Activated CD4-positive, CD25-positive, alpha-beta regulatory T cell (primary cell): ENCODE measurements at places on chromosomes 7 and 10.

- no peak for DNase-seq
Measured at GRCh38 chr7:37234928-37235327, 213.7 kb downstream of the ELMO1 start.

- DNase-seq, result no peak
Measured at GRCh38 chr7:74514131-74514591, 60.5 kb downstream of the GTF2IRD1 start.

GRCh38 chr10:102113956-102114857 is 6.0 kb downstream of the LDB1 start:
- DNase-seq, result no peak

GRCh38 chr7:88328787-88329186 is 22.1 kb upstream of the STEAP4 start:
- DNase-seq, result no peak

DNA sequence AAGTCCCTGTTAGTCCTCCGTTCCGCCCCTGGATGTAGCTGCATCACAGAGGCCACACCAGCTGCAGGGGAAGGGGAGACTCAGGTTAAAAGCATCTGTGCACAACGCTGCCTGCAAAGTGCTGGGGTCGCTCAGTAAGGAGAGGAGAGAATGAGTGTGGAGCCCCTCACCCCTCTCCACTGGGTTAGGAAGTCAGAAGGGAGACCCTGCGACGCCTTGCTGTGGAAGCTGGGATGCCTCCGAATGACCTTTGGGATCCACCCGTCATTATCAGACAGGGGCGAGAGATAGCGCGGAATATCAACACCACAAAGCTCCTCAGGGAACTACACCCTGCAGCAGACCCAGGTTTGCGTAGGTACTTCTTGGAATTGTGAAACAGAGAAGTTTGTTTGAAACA is 167.7 kb upstream of the SHH start:
- DNase-seq, result no peak

DNA sequence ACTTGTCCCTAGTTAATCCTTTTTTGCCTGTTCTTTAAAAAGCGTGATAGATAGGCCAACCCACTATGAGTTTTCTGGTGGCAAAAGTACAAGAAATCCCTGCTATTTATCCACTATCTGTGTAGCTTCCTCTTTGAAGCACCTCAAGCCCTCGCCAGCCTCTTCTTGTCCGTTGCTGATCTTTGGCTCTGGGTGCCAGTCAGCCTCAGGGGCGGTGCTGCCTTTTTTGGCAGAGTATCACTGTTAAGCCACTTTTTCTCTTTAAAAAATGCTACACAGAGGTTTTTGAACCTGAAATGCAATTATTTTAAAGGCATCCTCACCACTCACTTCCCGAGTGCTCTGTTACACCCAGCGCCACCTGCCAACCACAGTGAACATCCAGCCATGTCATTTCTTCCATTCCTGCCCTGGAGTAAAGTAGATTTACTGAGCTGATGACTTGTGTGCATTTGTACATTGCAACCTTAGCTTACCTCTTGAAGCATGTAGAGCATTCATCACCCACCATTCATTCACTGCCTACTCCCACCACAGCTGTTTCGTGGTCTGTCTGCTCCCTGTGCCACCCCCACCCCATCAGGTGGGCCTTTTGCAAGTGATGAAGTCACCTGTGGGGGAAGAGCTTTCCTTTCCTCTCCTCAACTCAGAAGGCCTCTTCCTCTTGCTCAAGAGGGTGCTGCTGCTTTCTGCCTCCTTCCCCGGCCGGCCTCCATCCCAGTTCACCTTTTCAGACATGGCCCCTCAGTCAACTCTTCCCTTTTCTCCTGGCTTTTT is 414.2 kb upstream of the GALNT17 start:
- DNase-seq, result no peak

GRCh38 chr7:127786184-127786583 is 134.2 kb downstream of the SND1 start:
- DNase-seq, result no peak

DNA sequence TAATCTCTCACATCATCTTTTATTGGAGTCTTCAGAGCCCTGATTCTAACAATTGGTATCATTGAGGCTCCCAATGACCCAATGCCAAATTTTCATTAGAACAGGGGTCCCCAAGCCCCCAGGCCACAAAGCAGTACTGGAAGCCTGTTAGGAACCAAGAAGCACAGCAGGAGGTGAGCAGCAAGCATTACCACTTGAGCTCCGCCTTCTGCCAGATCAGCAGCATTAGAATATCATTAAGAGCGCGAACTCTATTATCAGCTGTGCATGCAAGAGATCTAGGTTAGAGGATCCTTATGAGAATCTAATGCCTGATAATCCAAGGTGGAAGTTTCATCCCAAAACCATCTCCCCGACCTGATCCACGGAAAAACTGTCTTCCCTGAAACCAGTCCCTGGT is 23.1 kb downstream of the KIF5B start:
- DNase-seq, result no peak

DNA sequence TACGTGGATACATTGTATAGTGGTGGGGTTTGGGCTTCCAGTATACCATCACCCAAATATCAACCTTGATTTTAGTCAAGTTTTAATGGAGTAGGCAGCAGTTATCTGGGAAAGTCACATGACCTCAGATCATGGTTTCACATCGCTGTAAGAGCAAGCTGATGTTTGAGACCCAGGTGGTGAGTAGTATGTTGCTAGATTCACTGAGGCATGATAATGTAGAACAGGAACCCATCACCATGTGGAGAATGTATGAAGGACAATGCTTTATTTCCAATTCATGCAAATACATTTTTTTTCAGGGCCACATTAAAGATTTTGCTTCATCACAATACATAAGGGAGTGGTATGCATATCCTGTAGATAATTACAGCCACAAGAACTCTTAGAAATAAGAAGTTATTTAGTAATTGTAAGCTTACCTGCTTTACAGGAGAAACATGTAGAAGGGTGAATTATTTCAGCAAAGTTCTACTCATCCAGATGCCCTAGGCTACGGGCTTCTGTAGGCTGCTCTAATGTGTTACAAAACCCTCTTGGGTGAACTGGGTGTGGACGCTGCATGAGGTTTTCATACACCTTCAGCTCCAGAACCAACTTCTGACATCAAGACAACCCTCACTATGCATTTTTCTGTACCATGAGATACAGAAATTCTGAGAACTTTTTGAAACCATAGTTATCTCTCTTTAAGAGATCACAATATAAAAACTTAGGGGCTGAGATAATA is 27.6 kb upstream of the LAMB4 start:
- DNase-seq, result no peak

DNA sequence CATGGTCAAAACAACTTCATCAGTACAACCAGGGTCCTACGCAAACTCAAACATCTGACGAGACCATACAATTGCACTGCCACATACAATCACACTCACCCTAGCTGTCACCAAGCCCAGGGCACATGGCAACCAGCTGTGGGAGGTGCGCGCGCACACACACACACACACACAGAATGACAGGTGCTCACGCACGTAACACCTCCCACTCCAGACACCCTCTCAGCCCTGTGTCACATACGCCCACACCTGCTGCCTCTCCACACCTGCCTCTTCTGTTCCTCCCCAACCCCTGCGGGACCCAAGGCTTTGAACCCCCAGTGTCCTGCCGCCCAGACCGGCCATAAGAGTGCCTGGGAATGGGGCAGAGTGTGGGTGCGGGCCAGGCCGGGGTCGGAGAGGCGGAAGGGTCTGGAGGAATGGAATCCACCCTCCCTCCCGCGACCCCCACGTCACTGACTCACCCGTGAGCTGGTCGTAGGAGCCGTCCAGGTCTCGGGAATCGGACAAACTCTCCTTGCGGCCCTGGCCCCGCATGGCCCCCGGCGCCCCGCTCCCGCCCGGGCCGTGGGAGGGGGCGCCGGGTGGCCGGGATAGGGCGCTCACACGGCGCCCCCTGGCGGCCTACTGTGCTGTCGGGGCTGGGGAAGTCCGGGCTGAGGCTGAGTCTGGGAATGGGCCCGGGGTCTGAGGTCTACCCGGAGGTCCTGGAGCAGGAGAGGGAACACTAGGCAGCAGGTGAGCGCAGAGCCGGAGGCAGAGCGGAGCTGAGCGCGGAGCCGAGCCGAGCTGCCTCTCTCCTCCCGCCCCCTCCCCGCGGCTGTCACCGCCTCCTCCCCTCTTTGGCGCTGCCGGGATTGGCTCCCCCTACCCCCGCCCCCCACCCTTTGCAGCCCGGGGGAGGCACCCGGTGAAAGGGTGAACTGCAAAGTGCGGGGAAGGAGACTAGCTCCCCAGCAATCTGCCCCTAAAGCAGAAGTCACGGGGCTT is at the start of gene KCNIP2:
KCNIP2 (minus strand) TSS at position 769 of the 990 bp plus-strand sequence; CDS start at position 537, 232 bp downstream.
- no peak for DNase-seq

DNA sequence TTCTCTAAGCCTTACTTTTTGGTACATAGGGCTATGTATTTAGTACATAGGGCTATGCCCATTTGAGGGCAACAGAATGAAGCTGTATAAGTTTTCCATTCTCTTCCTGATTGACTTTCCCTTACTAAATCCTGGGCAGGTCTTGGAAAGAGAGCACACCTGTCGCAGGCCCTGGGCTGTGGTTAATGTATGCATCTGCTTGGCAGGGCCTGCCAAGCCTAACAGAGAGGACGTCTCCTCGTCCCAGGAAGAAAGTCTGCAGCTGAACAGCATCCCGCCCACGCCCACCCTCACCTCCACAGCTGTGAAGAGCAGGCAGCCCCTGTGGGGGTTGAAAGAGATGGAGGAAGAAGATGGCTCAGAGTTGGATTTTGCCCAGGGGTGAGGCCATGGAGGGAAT is 8.9 kb upstream of the PVRIG start:
- DNase-seq, result no peak

- no peak for DNase-seq
Measured at GRCh38 chr10:63819753-63820329, 298.6 kb downstream of the REEP3 start.
